Activated CD4-positive, alpha-beta memory T cell treated with anti-CD3 and anti-CD28 coated beads, Interleukin-2, amount 10 ng/mL, durations not matched to agents 7 days and 5 days (primary cell): ENCODE measurements at places on chromosomes 16 and 17.

DNA sequence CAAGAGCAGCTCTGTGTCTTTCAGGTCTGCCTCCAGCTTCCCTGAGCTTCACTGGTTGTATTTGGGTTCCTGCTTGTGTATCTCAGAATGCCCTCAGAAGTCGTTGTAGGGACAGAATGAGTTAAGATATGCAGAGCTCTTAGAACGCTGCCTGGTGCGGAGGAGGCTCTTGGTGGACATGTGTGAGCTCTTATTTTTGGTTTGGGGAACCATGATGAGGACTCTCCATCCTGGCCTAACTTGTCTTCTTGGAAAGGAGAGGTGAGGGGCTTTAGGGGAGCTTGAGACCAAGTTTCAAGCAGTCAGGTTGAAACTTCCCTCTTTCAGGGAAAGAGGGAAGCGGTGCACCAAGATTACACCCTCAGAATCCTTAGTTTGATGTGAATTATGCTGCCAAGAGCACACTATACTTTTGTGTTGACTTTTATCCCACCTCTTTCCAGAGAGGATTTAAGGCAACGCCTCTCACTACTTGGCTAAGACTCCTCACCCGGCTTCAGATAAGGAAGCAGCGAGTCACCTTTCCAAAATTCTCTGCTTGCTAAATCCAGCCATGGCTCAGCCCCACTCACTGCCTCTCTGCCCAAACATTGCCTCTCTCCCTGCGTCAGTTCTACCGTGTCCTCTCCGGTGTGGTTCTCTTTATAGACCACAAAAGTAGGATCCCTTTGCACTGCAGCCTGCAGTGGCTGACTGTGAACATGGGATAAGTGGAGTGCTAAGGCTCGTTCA lies 12.7 kb downstream of the CDK5RAP3 start:
- no peak for DNase-seq

DNA sequence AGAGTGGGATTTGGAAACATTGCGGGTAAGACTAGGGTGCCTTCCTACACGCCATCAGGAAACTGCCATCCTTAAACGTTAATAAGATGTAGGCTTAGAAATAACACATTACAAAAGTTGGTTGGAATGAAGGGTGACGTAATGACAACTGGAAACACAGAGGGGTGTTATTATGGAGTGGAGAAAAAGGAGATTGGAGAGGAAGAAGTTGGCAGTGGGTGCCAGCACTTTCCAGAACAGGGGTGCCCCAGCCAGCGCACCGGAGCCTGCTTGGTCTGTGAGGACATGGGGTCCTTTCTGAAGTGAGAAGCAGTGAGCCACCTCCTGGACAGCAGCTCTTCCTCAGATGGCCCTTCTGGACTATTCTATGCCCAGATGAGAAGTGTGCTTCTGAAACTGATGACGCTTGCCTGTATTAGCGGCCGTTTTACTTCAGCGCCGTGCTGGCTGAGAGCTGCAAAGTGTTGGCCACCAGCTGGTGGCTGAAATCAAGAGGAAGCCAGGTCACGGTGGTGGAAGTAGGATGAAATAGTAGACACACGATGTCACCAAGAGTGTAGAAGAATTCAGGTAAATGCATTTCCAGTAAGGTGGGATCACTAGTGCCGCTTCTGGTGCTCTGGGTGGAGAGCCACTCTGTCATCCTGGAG lies 244.8 kb downstream of the NTN1 start:
- DNase-seq: no peak

DNA sequence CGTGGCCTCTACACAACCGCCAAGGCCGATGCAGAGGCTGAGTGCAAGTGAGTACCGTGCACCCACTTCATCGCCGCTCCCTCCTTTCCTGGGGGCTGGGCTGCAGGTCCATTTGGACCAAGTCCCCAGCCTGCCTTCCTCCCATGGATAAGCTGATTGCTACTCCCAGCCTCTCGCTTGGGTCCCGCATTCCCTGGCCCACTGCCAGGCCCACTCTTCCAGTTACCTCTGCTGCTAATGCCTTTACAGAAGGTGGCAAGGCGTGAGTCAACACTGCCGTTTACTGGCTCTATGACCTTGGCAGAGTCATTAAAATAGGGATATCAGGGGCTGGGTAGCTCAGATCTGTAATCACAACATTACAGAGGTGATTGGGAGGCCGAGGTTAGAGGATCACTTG lies 11.2 kb downstream of the SULT1A2 start:
- DNase-seq: no peak

GRCh38 chr16:49580751-49581303 lies 207.2 kb downstream of the C16orf78 start:
- DNase-seq: no peak

DNA sequence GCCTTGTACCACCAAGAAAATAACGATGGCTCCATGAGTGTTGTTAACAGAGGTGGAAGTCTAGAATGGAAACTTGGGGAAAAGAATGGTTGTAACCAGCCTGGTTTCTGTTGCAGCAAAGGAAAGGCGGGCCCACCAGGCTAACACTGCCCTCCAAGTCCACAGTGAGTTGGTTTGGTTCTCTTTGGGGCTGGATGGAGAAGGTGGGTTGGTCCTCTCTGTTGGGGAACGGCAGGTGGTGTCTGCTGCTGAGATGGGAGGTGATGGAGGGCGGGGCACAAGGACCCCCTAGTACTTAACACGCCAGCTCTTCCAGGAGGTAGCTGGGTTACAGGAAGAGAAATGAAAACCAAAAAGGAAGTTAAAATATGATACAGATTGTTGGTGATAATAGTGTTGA lies 76.6 kb upstream of the PLCG2 start:
- DNase-seq: no peak

DNA sequence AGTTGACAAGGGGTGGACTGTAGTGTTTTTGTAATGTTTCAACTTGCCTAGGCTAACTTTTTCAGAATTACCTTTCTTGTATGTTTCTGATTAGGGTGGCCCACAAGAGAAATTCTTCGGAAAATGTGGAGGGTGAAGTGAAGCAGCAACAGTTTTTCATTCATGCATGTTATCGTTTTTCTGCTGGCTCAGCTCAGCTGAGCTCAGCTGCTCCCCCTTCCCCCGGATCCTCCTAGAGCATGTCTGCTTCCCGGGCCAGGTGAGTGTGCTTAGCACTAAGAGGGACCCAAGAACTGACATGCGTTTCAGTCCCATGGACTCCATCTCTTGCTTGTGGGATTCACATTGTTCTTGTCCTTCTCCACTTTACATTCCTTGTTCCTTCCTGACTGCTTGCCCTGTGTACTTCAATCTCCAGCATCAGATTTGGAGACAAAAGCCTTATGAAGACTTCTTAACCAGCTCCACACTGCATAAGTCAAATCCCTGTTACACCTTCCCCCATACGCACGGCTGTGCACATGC lies 33.6 kb downstream of the SCPEP1 start:
- DNase-seq: no peak

DNA sequence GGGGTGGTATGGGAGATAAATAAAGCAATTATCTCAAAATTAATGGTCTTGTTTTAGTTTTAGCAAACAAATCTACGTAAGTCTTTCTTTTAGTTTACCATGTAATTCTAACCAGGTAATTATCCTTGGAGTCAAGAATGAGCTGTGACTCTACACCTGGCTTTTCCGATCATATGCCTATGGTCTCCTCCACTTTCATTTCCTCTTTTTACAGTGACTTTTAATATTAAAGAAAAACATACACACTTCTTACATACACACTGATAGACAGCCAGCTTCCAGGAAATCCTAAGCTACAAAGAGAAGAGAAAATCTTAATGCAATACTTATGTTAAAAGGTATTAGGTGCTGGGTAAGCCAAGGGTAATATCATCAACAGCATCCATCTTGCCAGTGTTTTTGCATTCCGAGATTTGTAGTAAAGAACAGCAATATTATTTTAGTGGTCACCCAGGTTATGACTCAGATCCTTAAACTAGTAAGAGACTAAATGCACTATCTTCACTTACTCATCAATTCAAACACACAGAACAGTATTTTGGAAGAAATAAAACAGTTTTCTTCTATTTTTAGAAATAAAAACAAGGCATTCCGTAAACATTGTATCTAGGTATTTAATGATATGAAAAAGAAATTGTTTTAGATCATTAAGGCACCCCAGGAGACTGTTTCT lies 4.4 kb upstream of the IRX5 start:
- DNase-seq: no peak

DNA sequence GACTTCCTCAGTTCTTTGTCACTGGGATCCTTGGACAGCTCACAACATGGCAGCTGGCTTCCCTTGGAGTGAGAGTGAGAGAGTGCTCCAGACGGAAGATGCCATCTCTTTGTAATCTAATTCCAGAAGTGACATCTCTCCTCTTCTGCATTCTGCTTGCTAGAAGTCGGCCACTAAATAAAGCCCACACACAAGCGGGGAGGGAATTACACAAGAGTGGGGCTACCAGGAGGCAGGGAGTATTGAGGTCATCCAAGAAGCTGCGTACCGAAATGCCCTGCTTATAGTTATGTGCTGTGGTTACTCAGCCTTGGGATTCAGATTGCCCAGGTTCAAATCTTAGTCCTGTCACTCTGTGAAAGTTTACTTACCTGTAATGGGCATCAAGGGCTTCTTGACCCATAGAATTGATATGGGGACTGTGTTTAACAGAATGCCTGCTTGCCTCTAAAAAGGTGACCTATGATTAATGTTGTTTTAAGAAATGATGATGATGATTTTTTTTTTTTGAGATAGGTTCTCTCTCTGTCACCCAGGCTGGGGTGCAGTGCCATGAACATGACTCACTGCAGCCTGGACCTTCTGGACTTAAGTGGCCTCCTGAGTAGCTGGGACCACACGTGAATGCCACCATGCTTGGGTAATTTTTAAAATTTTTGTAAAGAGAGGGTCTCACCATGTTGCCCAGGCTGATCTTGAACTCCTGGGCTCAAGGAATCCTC lies 120.9 kb upstream of the HS3ST2 start:
- no peak for DNase-seq

DNA sequence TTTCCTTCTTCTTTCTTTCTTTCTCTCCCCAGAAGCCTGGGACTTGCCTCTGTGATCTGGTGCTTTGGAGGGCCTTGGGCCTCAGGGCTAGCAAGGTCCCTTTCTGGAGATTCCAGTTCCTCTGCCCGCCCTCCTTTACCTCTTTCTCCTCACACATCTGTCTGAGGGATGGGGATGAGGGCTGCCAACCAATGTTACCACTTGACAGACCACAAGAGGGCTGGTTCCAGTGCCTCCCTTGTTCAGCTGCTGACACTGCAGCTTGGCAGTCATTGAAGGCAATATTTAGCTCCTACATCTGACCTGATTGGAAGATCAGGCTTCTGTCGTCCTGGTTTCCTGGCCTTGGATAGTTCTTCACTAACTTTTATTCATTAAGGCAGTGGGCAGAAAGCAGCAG lies 3.6 kb upstream of the ZNF652 start:
- DNase-seq: peak; percentile 69

DNA sequence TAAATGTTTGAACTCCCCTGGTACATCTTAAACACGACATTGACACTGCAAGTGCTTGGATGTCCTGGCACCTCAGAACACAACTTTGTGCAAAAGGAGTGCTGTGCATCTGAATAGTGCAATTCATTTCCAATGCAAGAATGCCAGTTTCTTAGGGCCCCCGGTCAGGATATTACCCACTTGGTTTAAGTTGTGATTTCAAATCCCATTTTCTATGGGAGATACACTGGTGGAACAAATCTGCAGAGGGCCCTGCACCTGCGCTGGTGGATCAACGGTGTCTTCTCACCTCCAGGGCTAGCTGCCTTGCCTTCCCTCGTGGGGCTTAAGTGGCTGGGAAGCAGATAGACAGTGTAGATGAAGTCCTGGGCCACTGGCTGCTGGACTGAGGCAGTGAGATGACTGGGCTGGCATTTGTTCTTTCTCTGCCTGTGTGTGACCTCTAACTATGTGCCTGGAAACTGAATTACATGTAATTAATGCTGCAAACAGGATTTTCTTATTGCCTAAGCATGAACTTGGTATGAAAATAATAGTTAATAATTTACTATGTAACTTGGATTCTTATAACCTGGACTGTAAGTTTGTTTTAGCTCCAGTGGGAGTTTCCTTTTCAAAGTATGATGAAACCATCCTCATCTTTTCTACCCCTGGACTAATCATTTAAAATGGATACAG lies 20.9 kb downstream of the HAPSTR1 start:
- no peak for DNase-seq

DNA sequence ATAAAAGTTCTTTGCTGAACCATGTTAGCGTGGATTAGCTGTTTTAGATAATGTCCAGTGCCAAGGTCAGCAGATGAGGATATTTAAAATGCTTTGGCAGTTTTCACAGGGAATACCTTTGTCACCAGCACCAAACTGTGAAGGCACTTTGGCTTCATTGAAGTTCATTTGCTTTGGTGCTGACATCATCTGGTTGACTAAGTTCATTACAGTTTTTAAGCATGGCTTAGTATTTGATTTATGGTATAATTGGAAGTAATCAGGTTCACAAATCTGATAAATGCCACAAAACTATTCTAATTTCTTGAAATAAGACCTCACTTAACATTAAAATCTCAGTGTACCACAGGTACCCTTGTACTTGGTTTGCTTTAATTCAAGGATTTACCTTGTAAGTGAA lies 4.3 kb downstream of the GID4 start:
- no peak for DNase-seq

GRCh38 chr17:42537156-42537805 lies 1.2 kb downstream of the NAGLU start:
- DNase-seq: no peak

DNA sequence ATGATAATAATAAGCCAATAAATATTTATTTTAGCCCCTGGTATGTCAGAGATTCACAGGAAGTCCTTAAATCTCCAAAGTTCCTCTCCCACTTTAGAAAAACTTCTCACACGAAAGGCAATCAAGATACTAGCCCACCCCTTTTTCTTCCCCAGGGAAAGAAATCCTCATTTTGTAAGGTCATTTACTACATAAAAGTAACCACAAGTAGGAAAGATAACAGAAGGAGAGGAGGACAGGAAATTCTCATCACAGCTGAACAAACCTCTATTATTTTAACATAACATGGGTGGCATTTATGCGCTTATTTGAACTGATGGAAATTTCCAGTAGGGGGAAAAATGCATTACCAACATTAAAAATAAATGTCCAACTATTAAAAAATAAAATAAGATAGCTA lies 3.4 kb downstream of the FAM222B start:
- DNase-seq: no peak

DNA sequence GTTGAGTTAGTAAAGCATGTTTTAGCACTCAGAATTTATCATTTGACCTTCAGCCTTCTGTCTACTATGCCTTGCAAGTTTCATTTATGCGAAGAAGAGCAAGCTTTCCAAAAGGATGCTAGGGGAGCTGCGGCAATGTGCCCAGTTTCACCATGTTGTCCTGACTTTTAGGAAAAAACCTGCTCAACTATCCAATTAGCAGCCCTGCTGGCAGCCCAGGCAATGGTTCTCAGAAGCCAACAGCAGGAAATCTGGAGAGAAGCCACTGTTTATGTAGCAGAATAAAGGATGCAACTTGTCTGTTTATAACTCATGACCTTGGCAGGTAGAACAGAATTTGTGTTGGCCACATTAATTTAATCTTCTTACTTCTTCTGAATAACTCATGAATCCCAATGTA lies 230.8 kb downstream of the ABCC12 start:
- no peak for DNase-seq

DNA sequence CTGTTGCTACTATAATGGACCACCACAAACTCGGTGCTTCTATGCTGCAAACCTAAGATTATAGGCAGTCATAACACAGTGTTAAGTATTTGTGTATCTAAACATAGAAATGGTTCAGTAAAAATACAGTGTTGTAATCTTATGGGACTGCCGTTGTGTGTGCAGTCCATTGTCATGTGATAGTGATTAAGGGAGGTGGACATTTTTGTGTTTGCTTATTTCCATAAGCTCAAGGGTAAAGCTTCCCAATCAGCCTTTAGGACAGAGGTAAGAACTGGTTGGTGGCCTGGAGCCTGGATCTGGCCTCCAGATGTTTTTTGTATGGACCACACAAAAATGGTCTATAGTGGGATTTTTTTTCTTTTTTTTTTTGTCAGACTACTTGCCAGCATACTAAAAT lies 29.9 kb downstream of the WWOX start:
- DNase-seq: no peak
